Endothelial cell (in vitro differentiated cells): ENCODE measurements at places on chromosomes 7 and 10.

DNA sequence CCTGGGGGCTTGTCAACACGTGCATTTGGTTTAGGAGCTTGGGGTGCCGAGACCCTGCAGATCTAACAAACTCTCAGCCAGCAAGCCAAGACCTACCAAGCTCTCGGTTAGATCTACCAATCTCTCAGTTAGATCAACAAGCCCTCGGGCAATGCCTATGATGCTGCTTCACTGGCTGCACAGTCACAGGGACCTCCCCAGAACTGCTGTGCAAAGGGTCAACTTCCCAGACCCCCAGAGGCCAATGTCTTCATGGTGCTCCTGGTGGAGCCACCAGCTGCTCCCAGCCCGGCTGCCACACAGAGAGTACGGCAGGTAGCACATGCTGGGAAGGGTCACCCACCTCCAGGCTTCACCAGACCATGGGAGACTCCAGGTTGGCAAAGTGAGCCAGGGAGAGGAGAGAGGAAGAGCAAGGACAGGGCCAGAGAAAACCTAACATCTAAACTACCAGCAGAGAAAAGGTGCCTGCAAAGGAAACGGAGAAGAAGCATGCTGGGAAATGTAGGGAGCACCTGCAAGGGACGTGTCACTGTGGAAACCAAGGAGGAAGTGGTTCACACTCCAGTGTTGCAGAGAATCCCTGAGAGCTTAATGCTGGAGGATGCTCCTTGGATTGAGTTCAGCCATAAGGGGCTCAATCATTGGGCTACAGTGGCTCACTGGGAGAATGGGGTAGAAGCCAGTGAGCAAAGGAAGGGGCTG, 51.5 kb upstream of the GDF10 start:
- DNase-seq, result no peak

DNA sequence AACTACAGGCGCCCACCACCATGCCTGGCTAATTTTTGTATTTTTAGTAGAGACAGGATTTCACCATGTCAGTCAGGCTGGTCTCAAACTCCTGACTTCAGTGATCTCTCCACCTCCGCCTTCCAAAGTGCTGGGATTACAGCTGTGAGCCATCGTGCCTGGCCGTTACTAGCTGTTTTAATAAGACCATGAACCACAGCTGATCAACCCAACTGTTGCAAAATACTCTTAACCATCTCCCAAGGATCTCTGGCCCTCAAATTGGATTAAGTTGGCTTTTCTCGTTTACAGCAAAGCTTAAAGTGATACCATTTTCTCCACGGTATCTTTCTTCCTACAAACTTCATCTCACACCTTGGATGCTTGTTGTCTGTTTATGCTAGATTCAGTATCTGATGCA, 18.3 kb downstream of the ZFAND2A start:
- no peak for DNase-seq

GRCh38 chr7:104054362-104054761, 64.9 kb upstream of the RELN start:
- no peak for DNase-seq

DNA sequence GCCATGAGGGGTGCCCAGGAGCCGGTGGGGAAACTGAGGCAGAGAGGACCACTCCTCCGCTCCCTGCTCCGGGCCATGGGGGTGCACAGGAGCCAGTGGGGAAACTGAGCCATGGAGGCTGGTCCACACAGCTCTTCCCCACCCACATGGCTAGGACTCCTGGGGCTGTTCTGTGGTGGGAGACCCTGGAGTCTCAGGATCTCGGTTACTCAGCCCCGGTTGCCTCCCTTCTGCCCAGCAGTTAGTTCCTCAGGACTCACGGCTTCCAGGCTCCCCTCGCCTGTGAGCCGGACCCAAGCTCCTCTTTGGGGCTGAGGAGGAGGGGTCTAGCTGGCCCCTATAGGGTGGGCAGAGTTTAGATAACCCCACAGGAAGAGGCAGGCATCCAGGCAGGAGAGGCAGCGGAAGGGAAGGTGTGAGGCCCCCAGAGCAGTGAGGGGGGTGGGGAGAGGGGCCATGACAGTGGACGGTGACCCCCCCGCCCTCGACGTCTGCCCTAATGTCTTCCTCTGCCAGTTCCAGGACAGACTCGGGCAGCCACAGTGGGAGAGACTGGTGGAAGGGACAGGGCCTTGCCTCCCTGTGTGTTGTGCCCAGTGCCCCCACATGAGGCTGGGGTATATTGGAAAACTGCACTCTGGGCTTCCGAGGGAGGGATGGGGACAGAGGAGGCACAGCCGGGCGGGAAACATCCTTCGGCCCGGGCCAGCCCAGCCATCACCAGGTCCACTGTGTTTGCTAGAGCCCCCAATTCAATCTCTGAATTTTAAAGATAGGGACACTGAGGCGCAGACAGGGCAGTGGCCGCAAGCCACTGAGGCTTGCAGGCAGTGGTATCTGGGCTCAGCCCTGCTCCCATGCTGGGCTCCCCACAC, 4.3 kb downstream of the ELFN1 start:
- no peak for DNase-seq

DNA sequence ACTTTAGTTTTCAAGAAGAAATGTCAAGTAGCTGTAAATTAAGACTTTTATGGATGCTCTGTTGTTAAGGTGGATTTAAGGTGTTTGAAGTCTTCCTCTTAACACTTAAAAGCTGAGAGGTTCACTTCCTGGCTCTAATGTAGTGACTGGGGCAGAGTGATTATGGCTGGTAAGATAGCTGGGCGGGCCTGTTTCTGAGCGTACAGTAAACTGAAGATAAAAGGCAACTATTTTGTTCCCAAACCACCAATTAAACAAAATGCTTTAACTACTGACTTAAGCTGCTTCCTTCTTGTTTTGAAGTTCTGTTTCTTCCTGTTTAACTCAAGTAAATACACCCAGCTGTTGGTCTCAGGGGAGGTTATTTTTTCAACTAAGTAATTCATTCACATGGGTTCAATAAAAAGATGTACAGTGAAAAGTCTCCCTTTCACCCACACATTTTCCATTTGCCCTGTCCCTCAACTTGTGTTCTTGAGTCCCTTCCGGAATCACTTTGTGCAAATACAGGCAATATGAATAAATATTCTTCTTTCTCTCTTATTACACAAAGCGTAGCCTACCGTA, 19.3 kb downstream of the VWA2 start:
- no peak for DNase-seq

GRCh38 chr7:22433710-22434460, 66.1 kb downstream of the STEAP1B start:
- DNase-seq, result peak; percentile 72

DNA sequence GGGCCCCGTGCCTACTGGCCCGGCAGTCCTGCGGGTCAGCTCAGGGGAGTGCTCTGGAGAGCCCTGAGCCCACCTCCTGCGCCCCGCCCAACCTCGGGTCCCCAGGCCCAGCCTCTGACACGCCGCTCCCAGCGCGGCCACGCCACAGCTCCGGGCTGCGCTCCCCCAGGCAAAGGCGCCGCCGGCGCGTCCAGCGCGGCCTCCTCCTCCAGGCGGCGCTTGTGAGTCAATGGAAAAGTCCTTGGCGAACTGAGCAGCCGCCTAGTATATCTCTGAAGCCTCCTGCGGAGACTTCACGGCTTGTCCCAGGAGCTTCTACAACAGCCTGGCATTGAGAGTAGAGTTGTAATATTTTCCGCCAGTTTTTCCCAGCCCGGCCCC, 29.5 kb upstream of the BMS1 start:
- DNase-seq, result peak; percentile 90

GRCh38 chr7:122100021-122100420, 44.0 kb downstream of the AASS start:
- DNase-seq, result no peak
